Activated naive CD4-positive, alpha-beta T cell treated with Interleukin-2 at 50 U/mL for 16 hours (primary cell): ENCODE measurements at places on chromosomes 7 and 10.

DNA sequence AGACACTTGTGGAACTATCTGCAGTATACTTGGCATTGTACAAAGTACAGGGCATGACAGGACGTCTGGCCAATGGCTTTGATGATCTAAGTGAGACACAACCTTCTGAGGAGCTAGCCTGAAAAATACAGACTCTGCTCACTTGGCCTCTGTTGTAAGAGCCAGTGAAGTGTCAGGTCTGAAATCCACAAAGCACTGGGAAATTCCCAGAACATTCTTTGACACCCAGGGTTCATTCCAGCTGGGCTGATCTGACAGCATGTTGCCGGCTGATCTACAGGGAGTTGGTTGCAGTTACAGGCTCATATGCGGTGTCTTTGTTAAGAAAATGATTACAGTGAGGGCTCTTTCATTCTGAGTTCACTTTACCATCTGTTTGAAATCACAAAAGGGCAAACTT, 354.6 kb downstream of the PHF14 start:
- no peak for DNase-seq

- DNase-seq = no peak
Measured at GRCh38 chr10:23516530-23516929, 77.7 kb downstream of the OTUD1 start.

DNA sequence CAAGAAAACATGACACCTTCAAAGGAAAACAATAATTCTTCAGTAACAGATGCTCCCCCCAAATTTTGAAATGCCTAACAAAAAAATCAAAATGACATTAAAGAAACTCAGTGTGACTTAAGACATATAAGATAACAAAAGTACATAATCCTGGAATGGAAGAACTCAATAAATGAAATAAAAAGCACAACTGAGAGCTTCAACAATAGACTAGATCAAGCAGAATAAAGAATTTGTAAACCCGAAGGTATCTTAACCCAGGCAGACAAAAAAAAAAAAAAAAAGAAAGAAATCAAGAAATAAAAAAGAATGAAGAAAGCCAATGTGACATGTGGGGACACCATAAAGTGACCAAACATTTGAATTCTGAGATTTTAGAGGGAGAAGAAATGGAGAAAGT, 27.7 kb upstream of the LRRD1 start:
- DNase-seq = no peak

DNA sequence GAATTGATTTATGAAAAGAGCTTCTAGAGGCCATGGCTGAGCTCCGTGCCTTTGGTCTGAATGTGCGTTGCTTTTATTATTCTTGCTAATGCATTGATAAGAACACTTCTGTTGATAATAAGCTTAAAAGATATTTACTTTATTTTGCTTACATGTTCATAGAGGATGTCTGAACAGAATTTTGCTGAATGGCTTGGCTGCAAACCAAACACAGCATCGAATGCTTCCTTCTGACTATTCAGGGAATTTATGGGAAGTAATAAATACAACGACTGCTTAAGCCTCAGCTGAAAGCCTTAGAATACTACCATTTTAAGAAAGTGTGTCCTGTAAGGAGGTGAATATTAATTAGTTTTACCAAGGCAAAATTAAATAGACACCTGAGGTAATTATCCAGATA, 643.5 kb upstream of the POT1 start:
- DNase-seq = no peak

DNA sequence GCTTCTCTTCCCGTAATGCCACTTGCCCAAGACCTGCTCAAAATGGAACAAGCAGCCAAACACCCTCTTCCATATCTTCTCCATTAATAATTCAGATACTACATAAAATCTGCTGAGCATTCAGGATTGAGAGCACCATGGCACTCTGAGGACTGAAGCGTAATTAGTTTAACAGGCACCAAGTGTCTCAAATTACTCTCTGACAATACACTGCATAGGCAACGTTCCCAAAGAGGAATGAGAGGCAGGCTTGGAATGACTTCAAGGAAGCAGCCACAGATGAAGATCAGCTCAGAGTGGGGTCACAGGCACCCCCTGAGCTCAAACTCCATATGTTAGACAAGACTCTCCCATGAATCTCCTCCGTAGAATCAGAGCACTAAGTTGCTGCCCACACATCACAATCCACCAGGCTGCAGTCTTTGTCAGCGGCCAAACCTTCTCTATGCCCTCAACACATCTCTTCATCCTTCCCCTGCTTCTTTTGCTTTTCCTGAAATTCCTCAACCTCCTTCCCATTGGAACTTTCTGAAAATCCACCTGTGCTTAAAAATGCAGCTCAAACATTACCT, 4.7 kb upstream of the ABLIM1 start:
- no peak for DNase-seq

GRCh38 chr10:75395066-75395931, 6.3 kb downstream of the ZNF503 start:
- DNase-seq = no peak

DNA sequence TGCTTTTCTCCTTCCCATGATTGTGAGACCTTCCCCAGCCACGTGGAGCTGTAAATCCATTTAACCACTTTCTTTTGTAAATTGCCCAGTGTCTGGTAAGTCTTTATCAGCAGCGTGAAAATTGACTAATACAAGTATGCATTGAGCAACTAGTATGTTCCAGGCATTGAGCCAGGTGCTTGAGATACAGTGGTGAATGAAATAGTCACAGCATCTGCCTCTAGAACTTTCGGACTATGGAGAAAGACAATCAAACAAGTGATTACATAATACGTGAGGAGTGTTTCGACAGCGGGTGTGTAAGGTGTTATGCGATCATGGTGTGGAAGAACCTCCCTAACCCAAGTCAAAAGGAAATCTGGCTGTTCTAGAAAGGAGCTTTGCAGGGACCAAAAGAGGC, 21.6 kb upstream of the NUP205 start:
- no peak for DNase-seq

- no peak for DNase-seq
Measured at GRCh38 chr7:121420976-121421375, 24.9 kb upstream of the FAM3C start.

DNA sequence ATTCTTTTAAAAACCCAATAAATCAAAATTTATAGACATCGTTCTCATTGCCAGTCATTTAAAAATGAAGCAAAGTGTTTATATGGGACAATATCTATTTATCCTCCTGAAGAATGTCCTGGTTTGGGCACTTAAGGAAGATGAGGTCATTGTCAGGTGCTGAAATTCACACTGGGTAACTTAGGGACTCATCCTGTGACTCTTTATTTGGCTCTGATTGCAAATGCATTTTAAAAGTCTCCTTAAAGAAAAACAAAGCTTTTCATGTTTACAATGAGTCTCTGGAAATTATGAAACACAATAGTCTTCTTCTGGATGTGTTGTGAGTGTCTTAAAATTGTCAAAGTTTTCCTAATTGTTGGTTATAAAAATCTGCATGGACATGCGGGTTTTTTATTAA, 69.5 kb upstream of the GPR158 start:
- no peak for DNase-seq

DNA sequence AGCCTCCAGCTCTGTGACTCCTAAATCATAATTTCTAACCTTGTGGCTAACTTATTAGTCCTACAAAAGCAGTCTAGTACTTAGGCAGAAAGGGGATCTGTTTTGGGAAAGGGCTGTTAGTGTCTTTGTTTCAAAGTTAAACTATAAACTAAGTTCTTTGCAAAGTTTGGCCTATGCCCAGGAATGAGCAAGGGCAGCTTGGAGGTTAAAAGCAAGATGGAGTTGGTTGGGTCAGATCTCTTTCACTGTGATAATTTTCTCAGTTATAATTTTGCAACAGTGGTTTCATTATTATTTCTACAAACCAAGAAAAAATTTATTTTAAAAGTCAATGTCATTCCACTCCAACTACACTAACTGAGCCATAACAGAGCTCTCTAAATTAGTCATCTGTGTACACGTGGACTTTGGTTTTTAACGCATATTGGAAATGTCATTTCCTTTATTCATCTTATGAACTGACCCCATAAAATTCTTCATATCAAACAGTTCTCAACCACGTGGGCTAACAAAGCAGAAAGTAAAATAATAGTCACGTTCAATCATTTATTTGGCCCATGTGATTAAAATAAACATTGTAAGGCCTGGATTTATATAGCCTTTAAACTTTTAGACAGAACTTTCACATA, 143.2 kb upstream of the C7orf33 start:
- DNase-seq = no peak

DNA sequence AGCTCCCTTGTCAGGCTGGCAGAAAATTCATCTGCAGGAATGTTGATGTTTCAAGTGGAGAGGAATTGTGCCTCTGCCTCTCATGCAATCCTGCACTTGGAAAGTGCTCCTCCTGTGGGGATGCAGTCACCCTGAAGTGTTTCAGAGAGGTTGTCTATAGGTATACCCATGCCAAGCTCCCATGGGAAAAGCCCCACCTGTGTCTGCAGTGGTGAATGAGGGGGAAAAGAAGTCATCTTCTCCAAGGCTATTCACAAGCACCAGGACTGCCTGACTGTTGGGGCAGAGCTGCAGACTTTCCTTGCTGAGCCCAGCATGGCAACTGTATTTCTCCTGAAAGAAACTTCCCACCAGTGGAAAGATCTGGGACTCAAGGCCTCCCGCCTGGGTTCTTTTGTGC, 35.5 kb downstream of the GPR22 start:
- no peak for DNase-seq

DNA sequence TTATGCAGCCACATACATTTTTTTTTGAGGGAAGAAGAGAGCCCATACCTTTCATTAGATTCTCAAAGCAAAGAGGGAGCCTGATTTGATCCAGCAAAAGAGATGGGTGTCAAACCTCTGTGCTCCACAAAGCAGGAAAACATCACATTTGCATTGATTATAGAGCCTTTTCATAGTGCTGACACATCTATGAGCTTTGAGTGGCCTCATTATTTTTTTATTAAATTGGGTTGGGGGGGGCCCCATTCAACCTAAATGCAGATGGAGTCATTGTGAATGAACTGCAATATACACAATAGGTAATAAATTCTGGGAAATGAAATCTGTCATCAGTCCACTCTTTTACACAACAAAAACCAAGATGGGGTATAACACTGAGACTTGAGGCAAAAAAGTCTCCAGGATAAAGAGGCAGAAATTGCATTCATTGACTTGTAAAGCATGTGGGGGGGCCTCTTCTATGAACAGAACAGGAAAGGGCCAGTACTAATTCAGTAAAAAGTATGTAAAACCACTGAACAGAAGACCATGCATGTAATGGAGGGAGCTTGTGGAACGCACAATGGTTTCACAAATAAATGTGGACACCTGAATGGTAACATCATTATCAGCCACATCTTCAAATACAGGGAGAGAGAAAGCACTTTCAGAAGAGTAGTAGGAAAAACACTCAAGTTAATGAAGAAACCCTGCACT, 17.7 kb upstream of the ASB4 start:
- no peak for DNase-seq

DNA sequence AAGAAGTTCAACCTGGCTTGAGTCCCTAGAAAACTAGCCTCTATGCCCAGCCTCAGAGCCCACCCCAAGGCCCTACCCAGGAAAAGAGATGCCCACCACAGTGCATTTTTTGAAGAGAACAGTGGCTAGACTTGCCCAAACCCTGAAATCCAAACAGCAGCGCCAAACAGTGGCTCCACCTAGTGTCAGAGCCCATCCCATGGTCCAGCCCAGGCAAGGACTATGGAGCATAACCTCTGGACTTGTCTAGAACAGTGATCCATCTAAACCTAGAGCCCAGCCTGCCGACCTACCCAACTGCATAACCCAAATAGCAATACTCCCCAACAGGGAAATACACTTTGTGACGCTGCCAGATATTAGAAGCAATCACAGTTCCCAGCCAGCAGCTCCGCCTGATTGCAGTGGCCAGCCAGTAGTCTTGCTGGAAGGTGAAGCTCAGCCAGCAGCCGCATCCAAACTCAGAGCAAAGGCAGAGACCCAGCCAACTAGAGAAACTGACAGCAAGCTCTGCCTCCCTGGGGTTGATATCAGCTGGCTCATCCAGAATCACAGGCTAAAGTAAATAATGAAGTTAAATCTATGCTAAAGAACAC, 44.5 kb downstream of the HBP1 start:
- no peak for DNase-seq
